ENCODE measurements at places on chromosomes 13 and 19. TPM values are rescaled to one million over a fixed set of nuclear protein-coding genes. Genes with fewer than 3 reads are reported as not detected.

GRCh38 chr13:22049384-22049783 is 378.5 kb downstream of the FGF9 start:
- no peak for DNase-seq

GRCh38 chr19:14476673-14477401 is 1.7 kb upstream of the PTGER1 start:
- peak; percentile 99 for DNase-seq

DNA sequence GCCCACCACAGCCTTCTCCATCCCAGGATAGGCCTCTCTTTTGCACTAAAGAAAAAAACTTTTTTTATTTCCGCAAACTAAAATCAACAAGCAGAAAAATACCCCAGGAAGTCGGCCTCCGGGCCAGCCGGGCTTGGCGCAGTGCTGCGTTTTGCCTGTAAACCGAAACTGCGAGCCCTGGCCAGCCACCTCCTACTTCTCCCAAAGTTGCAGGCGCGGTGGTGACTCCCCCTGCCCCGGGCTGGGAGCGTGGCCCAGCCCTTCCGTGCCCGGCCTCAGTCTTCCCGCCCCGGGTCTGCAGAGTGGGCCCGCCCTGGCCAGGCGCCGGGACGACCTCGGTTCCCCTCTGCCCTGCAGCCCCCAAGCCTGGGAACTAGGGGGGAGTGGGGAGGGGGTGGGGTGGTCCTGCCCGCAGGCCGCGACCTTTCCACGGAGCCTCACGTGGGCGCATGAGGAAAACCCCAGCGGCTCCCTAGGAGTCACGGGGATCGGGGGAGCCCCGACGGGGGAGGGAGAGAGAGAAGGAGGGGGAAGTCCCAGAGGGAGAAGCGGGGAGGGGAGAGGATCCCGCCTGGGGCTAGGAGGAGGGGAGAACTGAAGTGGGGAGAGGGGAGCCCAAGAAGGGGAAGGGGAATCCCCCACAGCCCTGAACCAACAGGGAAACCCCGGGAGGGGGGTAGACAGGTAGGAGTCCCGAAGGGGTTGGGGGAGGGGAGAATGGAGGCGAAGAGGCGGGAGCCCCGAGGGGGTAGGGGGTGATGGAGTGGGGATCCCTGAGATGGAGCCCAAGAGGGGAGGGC is 3.0 kb downstream of the GADD45B start:
- peak; percentile 96 for DNase-seq

DNA sequence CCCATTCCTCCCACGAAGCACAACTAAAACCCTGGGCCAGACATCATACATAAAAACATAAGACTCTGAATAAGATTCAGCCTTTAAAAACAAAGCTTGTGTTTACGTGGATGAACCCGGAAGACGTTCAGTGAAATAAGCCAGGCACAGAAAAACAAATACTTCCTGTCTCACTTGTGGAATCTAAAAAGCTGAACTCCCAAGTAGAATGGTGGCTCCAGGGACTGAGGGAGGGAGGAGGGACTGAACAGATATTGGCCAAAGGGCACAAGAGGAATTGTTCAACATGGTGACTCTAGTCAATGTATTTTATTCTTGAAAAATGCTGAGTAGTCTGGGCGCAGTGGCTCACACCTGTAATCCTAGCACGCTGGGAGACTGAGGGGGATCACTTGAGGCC is 35.7 kb upstream of the TPM4 start:
- peak; percentile 61 for DNase-seq

- peak; percentile 99 for DNase-seq
These were observed 11.1 kb upstream of the ARRDC2 start for GRCh38 chr19:17996826-17997316.

- DNase-seq, result peak; percentile 97
These were observed 8.0 kb downstream of the MYO1F start for GRCh38 chr19:8569066-8569771.

DNA sequence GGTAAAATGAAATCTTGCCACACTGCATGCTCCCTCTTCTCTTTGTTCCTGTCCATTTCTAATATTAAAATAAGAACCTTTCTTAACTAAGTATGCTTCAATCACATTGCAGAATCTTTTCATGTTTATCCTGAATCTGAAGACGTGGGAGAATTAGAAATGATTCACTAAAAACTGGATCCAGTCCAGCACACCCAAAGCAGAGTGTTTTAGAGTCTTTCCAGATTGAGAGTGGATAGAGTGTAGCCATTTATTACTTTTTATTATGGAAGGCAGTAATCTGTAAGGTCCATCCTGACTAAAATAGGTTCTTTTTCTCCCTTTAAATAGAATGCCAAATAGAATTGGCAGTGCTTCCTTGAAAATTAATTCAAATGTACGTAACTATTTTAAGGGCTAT is 453.5 kb downstream of the TDRD3 start:
- no peak for DNase-seq

DNA sequence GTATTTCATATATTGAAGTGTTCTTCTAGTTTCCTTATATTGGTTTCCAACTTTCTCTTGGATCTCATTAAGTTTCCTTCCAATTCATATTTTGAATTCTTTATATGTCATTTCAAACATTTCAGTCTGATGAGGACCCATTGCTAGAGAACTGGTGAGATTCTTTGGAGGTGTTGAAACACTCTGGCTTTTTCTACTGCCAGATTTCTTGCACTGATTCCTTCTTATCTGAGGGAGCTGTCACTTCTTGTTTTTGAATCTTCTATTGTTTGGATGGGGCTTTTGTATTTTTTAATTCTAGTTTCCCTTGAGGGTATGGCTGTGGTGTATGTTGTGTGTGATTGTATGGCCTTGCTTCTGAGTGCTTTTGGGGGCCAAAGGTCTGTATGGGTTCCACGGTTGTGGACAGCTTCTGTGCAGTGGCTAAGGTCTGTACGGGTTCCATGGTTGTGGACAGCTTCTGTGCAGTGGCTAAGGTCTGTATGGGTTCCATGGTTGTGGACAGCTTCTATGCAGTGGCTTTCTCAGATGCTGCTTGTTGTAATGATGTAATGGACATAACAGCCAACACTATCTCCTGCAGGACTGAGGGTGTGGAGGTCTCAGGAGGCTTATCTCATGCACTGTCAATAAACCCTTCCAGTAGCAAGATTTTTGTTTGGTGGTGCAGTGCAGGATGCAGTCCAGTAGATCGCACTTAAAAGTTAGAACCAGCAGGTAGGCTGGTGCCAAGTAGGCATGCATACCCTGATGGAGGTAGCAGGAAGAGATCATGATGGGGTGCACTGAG is 36.8 kb downstream of the ACSBG2 start:
- no peak for DNase-seq

The MAST1 gene
- total RNA-seq, result 0.72 TPM

The AP1M2 gene
- 0.29 TPM for total RNA-seq

The FFAR2 gene
- total RNA-seq, result not detected
